IMR-90 (cell line): ENCODE measurements at places on chromosomes 12 and 14. TPM values are rescaled to one million over a fixed set of nuclear protein-coding genes. Genes with fewer than 3 reads are reported as not detected.

GRCh38 chr14:95248432-95248831, 71.3 kb downstream of the CLMN start:
- H3K27me3 ChIP-seq: no peaks in the 10 kb centered on the region; the same call in 1 of the 2 replicates
- H3K4me3 ChIP-seq: no peak overlapping the region
- peaks cover 3% of the 10 kb centered on the region; the same call in 1 of the 2 replicates for H3K4me1 ChIP-seq
- H3K36me3 ChIP-seq: no peaks in the 10 kb centered on the region

- H3K27me3 ChIP-seq: no peaks in the 10 kb centered on the region
- DNase-seq: no peak
- no peak overlapping the region for H3K27ac ChIP-seq
- no peak overlapping the region for H3K4me3 ChIP-seq
These were observed 40.9 kb upstream of the FRMD6 start for GRCh38 chr14:51610771-51611170.

DIO2 gene
- polyA plus RNA-seq: 7.4 and 12.8 TPM in 2 replicates

PKP2 gene
- 0.10 and 0.11 TPM in 2 replicates for polyA plus RNA-seq

GRCh38 chr12:26156201-26156871, 31.5 kb upstream of the BHLHE41 start:
- H3K4me1 ChIP-seq: peaks cover 15% of the 10 kb centered on the region
- H3K4me3 ChIP-seq: no peak overlapping the region
- no peak overlapping the region for H3K27ac ChIP-seq
- DNase-seq: no peak
- H3K27me3 ChIP-seq: peaks cover 6% of the 10 kb centered on the region

GRCh38 chr12:108298761-108299275, 40.3 kb downstream of the CMKLR1 start:
- no peaks in the 10 kb centered on the region for H3K4me1 ChIP-seq
- no peak overlapping the region for H3K4me3 ChIP-seq
- H3K36me3 ChIP-seq: no peaks in the 10 kb centered on the region
- no peak overlapping the region for H3K27ac ChIP-seq
- no peaks in the 10 kb centered on the region for H3K27me3 ChIP-seq
